Stimulated activated CD4-positive, alpha-beta T cell treated with anti-CD3 and anti-CD28 coated beads, Interleukin-1b, Interleukin-23, amount 100 ng/mL, for 48 hours (primary cell): ENCODE measurements at places on chromosomes 1 and 21.
A peak's percentile ranks its signal among the peaks of the same experiment; 100 is the strongest.

- DNase-seq, result no peak
Measured at GRCh38 chr1:44355582-44356305, 687 bp upstream of the ERI3 start.

GRCh38 chr1:67838180-67838910 is 5.1 kb upstream of the GNG12 start:
- no peak for DNase-seq

GRCh38 chr21:27152996-27153395 is 186.1 kb upstream of the ADAMTS5 start:
- no peak for DNase-seq

GRCh38 chr1:5718831-5719632 is 273.2 kb downstream of the NPHP4 start:
- no peak for DNase-seq

DNA sequence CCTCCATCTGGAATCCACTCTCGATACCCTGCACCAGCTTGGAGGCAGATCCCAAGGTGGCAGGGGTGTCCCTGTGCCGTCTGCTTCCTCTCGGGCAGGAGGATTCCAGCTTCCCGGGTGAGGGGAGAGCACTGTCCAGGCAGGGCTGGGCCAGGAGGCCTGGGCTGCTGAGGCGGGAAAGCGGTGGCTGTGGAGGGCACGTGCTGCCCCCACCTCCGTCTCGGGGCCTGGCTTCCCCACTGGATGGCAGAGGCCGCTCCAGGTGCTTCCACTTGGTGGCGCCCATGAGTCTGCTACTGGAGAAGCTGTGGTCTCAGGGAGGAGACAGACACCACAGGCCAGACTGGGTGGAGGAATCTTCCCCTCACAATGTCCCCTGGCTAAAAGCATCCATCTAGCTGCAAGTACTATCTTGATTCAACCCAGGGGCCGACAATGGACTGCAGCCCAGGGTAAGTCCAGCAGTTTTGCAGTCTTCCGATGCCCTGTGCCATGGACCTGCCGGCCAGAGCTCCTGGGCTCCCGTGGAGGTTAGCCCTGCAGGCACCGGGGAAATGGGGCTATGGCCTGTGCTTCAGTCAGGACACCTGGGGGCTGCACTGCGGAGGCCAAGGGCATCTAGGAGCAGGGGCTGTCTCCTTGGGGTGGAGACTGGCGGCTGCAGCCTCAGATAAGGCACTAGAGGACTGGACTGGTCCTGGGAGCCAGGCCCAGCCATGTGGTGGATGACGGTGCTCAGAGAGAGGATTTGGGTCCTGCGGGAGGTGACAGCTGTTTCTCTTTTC is 41.3 kb upstream of the EIF4G3 start:
- DNase-seq, result peak; percentile 55

GRCh38 chr21:14457762-14458161 is 74.8 kb upstream of the HSPA13 start:
- DNase-seq, result no peak

DNA sequence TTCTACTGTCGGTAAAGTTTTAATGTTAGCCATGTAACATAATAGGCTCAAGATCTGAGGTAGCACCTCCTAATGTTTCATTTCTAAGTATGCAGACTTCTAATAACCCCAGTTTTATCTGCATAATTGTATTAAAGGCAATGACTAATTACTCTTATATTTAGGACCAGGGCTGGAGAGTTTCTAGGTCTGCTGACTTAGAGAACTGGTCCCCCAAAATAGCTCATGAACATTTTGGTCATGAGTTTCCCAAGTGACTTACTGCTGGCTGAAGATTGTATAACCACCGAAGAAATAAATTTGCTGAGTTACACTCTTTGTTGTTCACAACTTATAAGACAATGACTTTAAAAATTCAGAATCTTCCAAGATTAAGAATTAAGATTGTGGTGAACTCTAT is 197.8 kb upstream of the TNR start:
- no peak for DNase-seq

- DNase-seq, result no peak
Measured at GRCh38 chr1:27770293-27770830, 2.7 kb upstream of the STX12 start.

DNA sequence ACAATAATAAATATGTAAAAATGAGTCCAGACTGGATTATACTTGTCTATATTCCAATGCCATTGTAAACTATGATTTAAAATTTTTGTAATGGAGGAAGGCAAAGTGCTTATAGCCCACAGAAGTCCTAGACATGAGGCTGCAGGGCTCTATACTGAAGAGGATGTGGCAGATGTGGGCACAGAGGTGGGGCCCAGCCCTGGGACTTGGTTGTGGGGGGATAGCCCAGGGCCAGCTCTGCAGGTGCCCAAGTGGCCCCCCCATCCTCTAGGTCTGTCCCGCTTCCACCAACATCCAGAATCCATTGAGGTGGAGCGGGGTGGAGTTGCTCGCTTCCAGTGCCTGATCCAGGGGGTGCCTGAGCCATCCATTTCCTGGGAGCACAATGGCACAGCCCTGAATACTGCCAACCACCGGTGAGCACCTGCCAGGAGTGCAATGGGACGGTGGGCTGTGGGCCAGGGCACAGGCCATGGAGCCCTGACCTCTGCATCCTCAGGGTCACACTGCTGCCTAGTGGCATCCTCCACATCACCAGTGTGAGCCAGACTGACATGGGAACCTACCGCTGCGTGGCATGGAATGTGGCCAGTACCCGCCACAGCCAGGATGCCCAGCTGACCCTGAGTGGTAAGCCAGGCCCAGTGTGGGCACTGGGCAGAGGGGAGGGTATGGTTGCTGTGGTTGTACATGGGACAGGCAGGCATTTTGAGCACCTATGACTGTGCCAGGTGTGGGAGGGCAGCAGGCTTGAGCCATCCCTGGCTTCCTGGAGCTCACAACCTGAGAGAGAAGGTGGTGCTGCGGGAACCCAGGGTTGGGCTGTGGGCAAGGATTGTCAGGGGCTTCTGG is 21.0 kb downstream of the SLC27A3 start:
- DNase-seq, result no peak
